ENCODE measurements at places on chromosomes 2 and 18.
A peak's percentile ranks its signal among the peaks of the same experiment; 100 is the strongest.

DNA sequence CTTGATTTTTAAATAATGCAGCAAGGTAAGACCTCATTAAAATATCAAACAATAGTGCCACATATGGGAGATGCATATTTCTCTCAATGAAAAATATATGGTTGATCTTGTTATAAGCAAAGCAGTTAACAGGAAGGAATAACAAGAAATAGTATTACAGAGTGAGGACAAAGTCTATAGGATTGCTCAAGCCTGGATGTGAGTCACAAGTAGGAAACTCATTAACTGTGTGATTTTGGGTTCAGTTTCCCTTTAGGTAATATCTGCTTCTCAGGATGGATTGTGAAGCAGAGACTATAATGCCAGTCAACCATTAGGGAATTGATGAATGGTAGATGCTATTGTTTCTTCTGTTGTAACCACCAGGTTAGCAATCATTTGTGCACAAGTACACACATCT is 42.9 kb upstream of the SPHKAP start:
- ATAC-seq: no peak

DNA sequence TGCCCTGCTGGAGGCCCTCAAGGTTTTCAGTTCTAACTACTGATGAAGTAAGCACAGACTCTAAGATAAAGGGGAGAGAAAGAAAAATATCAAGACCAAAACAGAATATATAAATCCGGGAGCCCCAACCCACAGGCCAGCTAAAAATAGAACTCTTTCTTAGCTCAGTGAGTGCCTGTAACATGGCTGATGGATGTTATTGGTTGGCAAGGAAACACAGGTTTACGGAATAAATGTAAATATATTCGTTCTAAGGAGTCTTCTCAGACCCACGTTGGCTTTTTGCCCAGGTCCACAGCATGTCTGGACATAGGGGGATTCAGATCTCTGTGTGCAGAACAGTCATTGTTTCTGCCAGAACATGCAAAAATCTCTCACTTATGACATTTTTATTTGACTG is 139.0 kb upstream of the SERPINE2 start:
- ATAC-seq: no peak

DNA sequence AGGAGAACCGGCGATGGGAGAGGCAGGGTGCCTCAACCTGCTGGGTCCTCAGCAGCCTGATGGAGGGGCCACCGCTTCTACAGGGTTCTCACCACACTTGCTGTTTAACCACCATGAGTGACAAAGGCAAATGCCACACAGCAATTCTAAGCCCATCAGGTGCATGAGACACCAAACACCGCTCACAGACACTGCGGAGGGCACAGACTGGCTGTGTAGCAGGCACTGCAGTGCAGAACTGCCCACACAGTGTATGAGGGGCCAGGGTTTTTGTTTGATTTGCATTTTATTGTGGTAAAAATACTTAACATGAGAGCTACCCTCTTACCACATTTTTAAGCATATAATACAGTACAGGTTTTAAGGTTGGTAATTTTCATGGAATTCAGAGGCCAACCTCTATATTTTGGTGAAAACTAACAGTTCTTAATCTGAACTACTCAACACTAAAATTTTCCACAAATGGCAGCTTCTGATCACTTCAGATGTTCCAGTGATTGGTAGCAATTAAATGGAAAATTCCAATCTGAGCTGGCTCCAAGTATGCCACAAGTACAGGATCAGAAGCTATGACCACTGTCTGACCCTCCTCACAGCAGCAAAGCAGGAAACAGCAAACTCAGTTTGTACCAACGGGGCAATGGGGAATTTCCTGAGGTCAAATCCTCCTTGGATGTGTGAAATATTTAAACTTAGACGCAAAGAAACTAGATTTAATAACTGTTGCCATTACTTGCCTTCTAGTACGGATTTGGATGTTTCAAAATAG is 67.7 kb downstream of the FAM210A start:
- ATAC-seq: peak; percentile 44

GRCh38 chr2:10319892-10320574 is 17.3 kb downstream of the HPCAL1 start:
- ATAC-seq: no peak

DNA sequence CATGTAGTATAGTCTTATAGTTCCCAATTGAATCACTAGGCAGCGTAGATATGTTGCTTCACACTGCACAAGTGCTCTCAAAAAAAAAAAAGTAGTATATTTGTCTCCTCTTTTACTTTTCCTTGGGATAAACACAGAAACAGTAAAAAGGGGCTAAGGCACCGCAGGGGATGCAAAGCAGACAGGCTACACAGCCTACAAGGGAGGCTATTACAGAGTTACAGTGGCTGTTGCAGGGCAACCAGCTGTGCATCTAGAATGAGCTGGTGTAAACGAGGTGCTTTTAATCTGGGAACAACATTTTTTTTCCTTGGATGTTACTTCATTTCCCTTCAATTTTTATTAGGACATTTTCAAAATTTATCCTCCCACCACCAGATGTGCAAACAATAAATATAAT is 1934.7 kb upstream of the CELF4 start:
- no peak for ATAC-seq

All from activated T-helper 17 cell treated with anti-CD3 and anti-CD28 coated beads, Interleukin-2, amount 50 U/mL, for 72 hours (primary cell).